ENCODE measurements at places on chromosomes 1 and 21. TPM values are rescaled to one million over a fixed set of nuclear protein-coding genes. Genes with fewer than 3 reads are reported as not detected.

GJA9 gene
- not detected for total RNA-seq

DPM3 gene
- total RNA-seq, result 102 TPM

AKR7A2 gene
- 155 TPM for total RNA-seq

BCL10 gene
- 11.7 TPM for total RNA-seq

MYOC gene
- total RNA-seq, result 0.12 TPM

SPRR2G gene
- not detected for total RNA-seq

BPNT1 gene
- 29.7 TPM for total RNA-seq

ZBTB8A gene
- total RNA-seq, result 3.8 TPM

KIF14 gene
- 14.2 TPM for total RNA-seq

CRB1 gene
- total RNA-seq, result 0.54 TPM

GRCh38 chr21:16589006-16589898 is 859.5 kb downstream of the USP25 start:
- no peak for DNase-seq

GRCh38 chr1:244012202-244012601 is 38.9 kb upstream of the ZBTB18 start:
- peak; percentile 81 for DNase-seq

DNA sequence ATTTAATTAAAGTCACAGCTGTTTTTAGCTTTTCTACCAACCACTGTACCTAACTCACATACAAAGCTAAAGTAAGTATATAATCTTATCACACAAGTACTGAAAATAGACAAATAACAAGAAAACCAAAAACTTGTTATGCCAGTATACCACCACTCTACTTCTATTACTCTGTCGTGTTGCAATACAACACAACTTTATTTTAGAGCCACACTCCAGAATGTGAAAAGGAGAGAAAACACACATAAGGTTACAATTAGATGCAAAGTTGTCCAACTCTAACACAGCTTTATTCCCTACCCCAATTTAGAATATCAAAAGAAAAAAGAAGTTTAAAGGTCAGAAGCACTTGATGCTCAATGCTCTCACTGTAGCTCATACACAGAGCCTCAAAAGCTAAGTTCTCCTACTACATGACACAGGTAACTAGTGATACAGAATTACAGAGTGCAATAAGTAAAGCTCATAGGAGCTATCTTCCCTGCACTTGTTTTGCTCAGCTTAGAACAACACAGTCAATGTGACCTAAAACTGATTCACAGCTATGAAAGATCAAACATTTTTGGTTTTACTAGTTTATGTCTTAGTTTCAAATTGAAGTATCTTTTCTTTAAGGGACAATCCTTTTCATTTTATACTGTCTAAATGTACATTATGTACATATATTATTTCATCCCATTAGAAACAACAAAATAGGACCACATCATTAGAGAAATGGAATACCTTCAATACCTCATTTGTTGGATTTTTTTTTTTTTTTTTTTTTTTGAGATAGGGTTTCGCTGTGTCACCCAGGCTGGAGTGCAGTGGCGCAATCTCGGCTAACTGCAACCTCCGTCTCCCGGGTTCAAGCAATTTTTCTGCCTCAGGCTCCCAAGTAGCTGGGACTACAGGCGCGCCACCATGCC is 29.2 kb downstream of the EYA3 start:
- DNase-seq, result no peak

DNA sequence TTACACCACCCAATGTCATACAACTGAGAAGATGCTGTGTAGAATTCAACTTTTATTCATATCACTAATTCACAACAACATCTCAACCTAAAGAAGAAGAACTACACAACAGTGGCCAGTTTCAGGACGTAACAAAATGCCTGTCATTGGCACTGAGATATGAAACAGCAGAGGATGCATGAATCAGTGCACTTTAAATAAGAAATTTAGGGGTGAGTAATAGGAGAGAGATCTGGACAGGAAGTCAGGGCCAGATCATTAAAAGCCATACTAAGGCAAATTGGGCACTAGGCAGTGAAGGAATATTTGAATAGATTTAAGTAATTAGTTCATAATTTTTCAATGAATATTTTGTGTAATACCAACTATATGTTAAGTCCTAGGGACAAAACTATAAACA is 510.5 kb downstream of the PLPP3 start:
- DNase-seq, result peak; percentile 39

- no peak for DNase-seq
Observed at GRCh38 chr1:66452982-66453381, 81.0 kb upstream of the SGIP1 start.

DNA sequence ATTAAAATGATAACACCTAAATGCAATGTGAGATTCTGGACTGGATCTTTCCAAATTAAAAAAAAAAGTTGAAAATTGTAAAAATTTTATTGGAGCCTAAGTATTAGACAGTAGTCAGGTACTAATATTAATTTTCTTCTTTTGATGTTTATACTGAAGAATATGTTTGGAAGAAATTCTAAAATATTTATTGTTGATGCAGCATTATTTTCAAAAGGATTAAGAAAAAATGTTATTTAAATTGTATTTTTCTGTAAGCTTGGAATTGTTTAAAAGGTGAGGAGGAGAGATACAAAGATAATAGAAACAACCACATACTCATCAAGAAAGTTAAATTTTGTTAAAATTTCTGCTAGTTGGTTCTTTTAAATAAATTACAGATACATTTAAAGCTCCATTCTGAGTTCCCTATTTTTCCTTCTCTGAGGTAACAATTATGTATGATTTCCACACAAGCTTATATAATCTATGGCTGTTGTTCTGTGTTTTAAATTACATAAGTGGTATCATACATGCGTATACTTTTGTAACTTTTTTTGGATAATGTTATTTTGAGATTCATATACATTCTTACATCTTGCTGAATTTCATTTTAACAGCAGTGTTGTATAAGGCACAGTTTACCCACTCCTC is 180.3 kb upstream of the RGS18 start:
- no peak for DNase-seq

DNA sequence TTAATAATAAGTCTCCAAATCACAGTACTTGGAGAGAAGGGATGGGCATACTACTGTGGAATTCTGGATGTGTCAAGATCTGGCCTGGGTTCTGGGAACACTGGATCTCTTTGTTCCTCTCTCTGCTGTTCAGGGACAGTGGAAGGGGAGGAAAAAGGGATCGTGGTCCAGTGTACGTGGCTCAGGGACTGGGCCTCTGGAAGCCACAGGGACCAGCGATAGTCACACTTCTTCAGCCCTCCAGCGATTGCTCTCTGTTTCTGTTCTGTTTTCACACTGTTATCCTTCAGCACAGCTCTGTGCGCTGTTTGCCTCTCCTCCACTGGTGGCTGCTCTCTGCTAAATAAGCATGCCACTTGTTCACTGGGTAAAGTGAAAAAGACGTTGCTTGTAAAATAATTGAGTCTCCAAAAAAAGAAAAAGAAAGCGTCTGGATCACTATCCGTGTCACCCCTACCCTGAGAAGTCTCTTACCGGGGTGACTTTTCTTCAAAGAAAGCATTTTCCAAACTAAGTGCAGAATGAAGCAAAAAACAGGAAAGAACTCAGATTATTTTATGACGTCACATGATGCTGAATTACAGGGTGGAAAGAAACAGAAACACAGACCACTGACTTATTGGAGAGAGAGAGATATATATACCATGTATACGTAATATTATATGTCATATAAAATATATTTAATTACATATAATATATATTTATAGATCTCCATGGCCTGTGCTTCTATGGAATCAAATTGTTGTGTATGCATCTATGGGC is 279.4 kb downstream of the RGS7 start:
- DNase-seq, result no peak

DNA sequence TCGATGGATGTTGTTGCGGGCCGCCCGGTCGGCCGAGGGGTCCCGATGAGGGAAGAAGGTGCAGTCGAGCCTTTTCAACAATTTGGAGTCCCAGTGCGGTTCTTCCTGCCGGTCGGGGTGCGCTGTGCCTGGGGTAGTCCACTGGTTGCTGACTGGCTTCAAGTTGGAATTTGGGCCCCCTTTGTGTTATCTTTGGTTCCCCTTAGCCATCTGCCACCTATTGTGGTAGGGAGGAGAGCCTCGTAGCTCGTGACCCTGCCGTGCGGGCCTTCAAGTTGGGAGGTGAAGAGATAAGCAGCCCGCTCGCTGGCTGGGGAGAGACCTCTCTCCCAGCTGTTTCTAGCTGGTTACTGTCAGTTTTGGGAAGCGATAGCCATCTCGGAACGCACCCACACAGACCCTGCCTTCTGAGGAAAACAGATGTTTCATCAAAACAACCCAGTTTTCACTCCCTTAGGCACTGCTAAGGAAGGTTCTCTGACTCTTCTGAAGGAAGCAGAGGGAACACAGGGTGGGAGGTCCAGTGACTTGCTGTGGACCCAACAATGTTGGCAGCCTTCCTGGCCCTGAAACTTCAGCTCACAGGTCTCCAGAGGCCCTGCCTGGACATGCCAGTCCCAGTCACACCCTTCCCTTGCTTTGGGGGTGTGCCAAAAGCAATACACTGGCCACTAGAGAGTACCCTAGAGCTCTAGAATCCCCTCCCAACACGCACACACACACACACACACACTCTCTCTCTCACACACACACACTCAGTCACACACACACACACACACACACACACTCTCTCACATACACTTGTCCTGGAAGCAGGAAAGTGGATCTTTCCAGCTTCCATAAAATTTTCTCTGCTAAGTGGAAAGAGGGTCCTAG is 1.0 kb downstream of the BTG2 start:
- DNase-seq, result peak; percentile 91

GRCh38 chr1:29628190-29628589 is 391.9 kb downstream of the PTPRU start:
- no peak for DNase-seq

GRCh38 chr1:53945433-53946251 is at the start of gene IFT25:
TSS of gene IFT25 (minus strand) at chr1:53945699. CDS start at chr1:53940082, 5,617 bp downstream.
- peak; percentile 96 for DNase-seq

- DNase-seq, result no peak
Observed at GRCh38 chr1:230240446-230241086, 173.5 kb downstream of the GALNT2 start.

DNA sequence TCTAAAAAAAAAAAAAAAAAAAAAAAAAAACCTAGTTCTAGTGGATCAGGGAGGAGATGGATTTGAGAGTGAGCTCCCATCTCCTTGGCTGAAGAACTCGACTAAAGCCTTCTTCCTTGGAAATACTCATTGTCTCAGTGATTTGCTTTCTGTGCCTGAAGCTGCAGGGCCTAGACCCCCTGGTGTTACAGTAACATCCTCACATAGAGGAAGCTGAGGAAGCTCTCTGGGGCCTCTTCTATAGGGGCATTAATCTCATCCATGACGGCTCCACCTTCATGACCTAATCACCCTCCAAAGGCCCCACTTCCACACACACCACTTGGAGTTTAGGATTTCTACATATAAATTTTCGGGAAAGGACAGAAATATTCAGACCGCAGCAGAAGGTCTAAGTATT is 95.9 kb upstream of the ETS2 start:
- DNase-seq, result no peak

- peak; percentile 36 for DNase-seq
Observed at GRCh38 chr1:77218477-77219165, 609 bp downstream of the PIGK start.

DNA sequence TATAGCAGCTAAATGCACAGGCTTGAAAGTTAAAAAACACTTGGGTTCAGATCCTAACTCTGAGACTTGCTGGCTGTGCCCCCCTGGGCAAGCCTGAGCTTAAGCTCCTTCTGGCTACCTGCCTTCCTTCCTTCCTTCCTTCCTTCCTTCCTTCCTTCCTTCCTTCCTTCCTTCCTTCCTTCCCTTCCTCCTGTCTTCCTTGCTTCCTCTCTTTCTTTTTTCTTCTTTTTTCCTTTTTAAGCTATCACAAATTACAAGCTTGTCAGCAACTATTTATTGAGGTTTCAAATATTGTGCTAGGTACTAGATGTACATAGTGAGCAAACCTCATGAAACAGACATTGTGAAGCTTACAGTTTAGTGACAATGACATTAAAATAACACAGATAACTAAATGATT is 15.1 kb downstream of the SGIP1 start:
- no peak for DNase-seq

GRCh38 chr1:185529673-185530072 is 204.5 kb upstream of the HMCN1 start:
- no peak for DNase-seq

- DNase-seq, result no peak
Observed at GRCh38 chr1:228282329-228283042, 74.6 kb downstream of the OBSCN start.

- DNase-seq, result no peak
Observed at GRCh38 chr1:176090766-176091165, 116.3 kb downstream of the COP1 start.

DNA sequence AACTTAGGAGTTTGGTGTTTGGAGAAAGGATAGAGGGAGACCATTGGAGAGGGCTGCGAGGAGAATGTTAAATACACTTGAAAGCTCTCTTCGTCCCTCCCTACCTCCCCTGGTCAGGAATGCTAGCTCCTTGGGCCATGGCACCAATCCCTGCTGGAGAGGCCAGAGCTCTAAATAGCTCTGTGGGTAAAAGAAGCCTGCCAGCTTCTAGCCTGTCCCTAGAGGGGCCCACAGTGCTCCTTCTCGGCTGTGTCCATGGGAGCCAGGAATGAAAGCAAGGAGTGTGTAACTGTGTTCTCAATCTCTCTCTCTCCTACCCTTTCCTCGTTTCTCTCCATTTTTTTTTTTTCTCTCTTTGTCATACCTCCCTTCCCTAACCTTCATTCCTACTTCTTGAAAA is at the start of gene CCDC190:
Gene CCDC190 (minus strand): TSS at position 75 of the 400 bp plus-strand sequence. CDS start 1,529 bp downstream, outside the sequence.
- DNase-seq, result peak; percentile 59

GRCh38 chr1:157245823-157246222 is 107.6 kb upstream of the ETV3 start:
- no peak for DNase-seq

GRCh38 chr1:167800251-167800650 is 78.5 kb downstream of the MPZL1 start:
- DNase-seq, result no peak

DNA sequence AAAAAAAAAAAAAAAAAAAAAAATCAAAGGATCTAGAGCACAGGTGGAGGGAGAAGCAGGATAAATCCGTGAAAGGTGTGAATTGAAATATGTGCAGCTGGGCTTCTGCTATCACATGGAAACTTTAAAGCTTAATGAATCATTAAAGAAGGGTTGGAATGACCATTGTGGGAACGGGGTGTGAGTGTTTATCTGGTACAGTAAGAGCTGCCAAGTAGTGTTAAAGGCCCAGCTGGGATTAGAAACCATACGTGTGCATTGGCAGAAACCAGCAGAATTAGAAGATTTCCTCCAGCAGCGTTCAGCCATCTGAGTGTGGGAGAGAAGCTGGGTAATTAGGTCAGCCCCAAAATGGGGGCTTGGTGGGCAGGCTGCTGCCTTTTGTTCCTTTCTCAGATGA is 13.5 kb downstream of the FALEC start:
- no peak for DNase-seq

DNA sequence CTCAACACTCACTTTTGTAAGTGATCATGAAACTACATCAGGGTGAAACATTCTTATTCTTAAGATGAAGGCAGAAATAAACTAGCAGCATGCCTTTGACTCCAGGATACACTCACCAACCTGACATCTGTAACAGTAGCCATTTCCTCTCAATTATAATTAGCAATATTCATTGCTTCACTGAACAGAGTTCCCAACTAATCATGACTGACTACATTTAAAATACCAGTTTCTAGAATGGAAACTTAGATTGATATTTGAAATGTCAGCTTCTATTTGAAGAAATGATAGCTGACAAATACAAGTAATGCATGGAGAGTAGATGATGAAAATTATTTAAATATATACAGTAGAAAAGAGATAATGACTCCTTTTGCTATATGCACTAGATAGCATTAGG is 1023.8 kb downstream of the MRPL39 start:
- no peak for DNase-seq

- no peak for DNase-seq
Observed at GRCh38 chr1:103156966-103157365, 48.6 kb upstream of the COL11A1 start.

- no peak for DNase-seq
Observed at GRCh38 chr1:110610696-110611286, 4.6 kb upstream of the KCNA2 start.

Data from cardiac muscle cell (in vitro differentiated cells and primary cell).